Posterior vena cava (tissue), 2 donors: ENCODE measurements at places on chromosomes 11 and 22.

- DNase-seq, result no peak
These were observed 4.7 kb downstream of the WNT7B start for GRCh38 chr22:45972091-45972888.

DNA sequence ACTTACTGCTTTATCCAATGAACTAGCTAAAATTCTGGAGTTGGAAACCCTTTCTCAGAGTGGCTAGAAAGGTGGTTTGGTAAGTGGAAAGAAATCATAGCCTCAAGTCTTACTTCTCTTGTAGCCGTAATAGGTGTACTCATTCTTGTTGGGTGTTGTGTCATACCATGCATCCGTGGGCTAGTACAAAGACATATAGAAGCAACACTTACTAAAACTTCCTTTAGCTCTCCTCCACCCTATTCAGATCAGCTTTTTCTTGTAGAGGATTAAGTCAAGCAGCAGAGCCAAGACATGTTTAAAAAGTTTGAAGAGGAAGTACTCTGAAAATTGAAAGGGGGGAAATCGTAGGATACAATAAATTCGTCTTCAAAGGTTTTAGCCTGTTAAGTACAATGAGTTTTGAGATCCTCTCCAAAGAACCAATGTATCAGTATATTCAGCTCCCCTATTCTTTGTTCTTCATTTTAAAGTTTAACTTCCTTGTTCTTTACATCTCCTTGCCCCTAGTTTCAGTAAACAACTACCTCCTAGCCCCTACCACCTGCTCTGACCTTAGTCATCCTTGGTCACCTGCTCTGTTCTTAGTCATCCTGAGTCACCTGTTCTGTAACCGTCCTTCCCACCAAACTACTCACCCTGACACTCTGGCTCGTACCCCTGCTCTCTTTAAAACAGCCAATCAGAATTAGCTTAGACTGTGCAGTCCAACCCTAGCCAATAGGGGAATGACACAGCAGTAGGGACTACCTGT lies 62.1 kb upstream of the DEUP1 start:
- no peak for DNase-seq

GRCh38 chr11:65482306-65482850 lies 16.5 kb upstream of the MALAT1 start:
- DNase-seq, result peak; percentile 30

- DNase-seq, result no peak
These were observed 387.3 kb downstream of the NELL1 start for GRCh38 chr11:21056644-21057043.

DNA sequence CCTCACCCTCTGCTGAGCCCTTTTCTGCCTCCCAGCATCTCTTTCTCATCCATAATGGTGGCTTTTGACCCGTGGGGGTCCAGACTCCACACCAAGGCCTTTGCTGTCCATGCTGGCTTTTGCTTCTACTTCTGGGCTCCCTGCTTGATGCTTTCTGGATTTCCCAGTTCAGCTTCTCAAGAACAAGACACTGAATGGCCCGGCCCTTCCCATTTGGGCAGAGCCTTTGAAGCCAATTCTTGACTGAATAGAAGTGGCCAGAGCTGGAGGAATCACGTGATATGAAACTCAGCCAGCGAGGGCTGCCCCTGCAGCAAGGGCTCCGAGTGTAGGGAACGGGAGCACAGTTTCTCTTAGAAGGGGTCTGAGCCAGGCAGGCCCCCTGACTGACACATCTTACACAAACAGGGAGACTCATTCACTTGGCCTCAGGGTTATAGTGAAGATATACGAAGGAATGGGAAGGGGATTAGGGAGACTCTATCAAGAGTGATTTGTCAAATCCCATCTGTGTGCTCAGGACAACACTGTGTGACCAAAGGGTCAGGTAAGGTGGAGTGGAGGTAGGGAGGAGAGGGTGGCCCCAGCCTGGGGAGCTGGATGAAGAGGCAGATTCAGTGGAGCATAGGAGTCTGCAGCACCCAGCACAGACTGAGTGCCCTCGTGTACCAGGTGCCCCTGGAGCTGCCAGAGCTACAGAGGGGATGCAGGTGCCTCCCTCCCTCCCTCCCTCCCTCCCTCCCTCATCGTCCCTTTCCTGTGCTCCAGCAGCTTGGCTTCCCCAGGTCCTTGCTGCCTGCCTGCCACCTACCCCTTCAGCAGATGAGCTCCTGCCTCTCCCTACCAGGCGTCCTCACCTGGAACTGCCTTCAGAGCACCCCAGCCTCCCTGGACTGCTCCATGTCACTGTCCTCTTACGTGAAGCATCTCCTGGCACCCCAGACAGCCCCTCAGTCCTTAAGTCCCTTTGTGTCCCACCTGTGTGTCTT lies 106.0 kb downstream of the TRIM29 start:
- DNase-seq, result peak; percentile 77

DNA sequence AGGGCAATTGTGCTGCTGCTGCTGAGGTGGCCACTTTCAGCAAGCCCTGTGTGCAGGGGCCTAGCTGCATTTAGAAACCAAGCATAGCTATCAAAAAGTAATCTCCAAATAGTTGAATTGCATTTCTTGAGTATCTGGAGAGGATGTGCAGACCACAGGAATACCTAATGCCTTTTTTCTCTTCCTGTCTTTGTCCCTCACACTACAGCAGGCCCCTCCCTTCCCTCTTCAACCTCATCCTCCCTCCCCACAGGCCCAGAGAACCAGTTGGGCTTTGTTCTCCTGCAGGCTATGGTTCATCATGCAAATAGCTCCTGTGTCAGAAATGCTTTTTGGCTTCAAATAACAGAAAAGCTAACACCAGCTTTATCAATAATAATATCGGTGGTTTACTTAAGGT lies 47.7 kb downstream of the DKK3 start:
- DNase-seq, result no peak

DNA sequence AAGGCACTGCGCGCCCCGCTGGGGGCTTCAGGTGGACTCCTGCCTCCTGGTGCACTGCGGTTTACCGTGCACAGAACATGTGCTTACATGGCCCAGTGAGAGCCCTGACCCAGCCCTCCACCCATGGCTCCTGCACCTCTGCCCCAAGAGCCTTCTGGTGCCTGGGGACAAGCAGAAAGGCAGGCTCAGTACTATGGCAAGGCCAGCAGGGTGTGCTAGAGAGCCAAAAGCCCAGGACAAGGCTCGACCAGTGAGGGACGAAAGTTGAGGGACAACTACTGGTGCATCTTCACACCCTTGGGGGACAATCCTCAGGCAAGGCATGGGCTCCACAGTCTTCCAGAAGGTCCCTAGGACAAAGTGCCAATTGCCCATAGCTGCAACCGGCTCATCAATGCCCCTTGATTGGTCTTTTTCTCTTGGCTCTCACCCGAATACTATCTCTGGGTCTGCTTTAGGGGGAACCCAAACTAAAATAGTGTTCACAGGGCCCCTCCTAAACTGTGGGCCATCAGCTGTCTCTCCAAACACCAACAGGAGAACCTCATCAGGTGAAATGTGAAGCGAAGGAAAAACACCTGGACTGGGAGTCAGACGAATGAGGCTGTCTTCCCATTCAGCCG lies 13.5 kb downstream of the PGA5 start:
- peak; percentile 86 for DNase-seq

DNA sequence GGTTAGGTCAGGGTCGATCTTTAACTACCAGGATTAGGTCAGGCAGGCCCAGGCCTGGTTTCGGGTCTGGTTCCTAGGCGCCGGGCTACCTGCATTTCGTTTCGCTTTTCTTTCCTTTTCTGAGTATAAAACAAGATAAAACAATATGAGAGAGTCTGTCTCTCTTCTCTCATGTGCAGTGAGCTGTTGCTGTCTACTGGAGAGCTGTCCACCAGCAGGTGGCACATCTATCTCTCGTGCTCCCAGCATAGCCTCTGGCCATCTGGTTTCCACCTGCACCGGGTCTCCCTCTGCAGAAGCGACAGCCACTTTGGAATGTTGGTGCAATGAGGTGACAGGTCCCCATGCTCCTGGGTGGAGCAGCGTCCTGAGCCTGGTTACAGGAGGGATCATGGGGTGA lies 27.6 kb downstream of the RIBC2 start:
- no peak for DNase-seq

- DNase-seq, result no peak
These were observed 913.4 kb upstream of the RAG2 start for GRCh38 chr11:37511425-37511933.

DNA sequence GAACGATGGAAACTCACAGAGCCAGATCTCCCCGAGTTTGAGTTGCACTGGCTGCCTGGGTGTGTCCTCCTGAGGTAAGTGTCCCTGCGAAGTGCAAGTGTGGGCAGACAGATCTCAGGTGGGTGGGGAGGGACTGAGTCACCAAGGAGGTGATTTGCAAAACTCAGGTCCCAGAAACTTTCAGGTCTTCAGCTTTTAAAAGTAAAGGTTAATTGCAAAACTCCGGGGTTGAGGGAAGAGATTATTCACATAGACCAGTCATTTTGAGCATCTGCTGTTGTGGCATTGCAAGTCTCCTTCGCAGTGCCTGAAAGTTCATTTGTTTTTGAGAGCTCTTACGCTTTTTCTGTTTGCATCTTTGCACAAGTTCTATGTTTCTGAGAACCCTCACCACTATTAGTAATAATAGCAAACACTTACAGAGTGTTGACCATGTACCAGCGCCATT lies 7.1 kb downstream of the CD44 start:
- no peak for DNase-seq

DNA sequence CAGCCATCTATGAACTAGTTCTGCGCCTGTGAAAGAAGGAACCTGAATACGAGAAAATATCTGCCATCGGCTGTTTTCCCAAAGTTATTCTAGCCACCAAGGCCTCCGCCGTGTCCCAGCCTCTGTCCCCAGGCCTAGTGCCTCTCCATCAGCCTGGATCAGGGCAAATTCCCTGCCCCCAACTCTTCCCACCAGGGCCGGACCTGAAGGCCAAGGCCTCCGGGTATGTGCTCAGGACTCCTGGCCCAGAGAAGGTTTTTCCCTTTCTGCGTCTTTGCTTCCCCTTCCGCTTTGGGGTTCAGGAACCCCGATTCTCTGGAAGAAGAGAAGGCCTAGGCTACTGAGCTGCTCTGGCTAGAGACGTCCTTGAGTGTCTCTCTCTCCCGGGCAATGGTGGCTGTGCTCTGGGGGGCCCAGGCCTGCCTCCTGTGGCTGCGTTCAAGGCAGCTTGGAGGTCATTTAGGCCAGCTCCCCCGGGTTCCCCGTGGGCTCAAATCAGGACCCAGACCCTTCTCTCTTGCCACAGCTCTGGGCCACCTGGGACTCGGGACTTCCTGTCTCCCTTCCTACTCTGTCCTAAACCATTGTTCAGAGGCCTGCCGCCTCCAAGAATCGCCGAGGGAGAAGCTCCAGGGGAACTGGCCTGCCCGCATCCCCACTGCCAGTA lies 1.6 kb downstream of the ALX4 start:
- no peak for DNase-seq

DNA sequence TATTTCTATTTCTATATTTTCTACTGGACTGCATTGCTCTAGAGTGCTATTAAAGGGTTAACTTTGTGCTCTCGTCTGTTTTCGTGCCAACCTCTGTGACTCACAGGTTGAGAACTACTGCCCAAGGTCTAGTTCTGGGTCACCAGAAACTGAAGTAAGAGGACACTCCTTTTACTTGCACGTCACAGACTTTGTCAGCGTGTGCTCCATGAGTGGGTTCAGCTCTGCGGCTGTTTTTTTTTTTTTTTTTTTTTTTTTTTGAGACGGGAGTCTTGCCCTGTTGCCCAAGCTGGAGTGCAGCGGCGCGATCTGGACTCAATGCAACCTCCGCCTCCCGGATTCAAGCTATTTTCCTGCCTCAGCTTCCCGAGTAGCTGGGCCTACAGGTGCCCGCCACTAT lies 49.8 kb downstream of the CLMP start:
- DNase-seq, result no peak

DNA sequence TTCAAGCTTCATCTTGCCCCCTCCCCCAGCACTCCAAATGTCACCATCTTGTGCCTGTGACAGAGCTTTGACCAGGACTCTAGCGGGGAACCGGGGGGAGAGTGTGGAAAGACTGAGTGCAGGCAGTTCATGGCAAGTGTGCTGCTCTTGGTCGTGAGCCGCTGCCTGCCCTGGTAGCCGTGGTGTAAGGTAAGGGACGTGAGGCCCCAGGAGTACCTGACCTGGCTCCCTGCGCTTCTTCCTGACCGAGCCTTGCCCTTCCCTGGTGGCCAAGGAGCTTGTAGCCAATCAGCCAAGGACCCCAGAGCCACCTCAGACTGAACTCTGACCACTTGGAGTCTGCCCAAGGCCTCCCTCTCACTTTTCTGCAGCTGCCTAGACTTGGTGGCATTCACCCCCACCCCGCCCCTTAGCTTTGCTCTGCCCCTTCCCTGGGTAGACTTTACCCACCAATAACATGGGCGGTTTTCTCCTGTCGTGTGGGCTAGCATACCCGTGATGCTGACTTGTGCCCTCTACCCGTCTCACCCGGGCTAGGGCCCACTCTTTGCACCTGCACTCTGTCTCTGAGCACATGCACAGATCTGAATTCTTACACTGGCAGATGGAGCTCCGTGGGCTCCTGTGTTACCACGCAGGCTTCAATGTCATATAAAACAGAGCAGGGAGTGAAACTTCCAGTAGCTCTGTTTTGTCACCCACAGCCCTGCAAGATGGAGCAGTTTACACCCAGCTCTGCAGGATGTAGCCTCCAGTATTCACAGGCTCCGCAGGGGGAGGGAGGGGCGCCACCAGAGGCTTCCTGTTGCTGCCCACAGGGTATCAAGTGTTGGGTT lies 1.5 kb downstream of the DGKZ start:
- no peak for DNase-seq

GRCh38 chr11:23205156-23205871 lies 345.0 kb upstream of the CCDC179 start:
- DNase-seq, result no peak

DNA sequence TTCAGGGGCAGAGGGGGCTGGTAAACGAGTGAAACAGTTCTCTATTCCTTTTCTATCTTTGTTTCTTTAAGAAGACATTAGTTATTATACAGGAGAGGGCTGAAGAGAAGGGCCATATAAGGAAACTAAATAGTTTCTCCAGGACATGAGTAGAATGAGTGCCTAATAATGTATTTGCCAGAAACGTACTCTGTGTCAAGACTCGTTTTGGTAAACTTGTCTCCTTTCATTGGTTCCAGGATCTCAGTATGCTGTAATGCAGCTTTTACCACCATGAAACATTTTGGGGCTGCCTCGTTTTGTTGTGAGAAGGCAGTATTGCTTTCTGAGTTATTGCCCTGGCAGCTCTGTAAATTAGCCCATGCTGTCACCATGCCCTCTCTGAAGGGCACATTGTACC lies 51.7 kb downstream of the POLD3 start:
- no peak for DNase-seq

- no peak for DNase-seq
These were observed 15.3 kb upstream of the CDC42BPG start for GRCh38 chr11:64859542-64860414.
